ENCODE measurements at places on chromosomes 2 and 18.
A peak's percentile ranks its signal among the peaks of the same experiment; 100 is the strongest.

- DNase-seq, result no peak
Measured at GRCh38 chr2:21800356-21800755, 676.6 kb downstream of the TDRD15 start.

- no peak for DNase-seq
Measured at GRCh38 chr2:23122681-23123215, 262.2 kb upstream of the KLHL29 start.

- no peak for DNase-seq
Measured at GRCh38 chr2:173221937-173222594, 132.6 kb upstream of the CDCA7 start.

- DNase-seq, result no peak
Measured at GRCh38 chr2:27690052-27690451, 26.4 kb downstream of the SLC4A1AP start.

GRCh38 chr2:149090706-149091105, 52.2 kb downstream of the LYPD6B start:
- DNase-seq, result no peak

GRCh38 chr2:106858810-106859209, 27.2 kb downstream of the ST6GAL2 start:
- no peak for DNase-seq

GRCh38 chr2:119377294-119377992, 10.7 kb downstream of the DBI start:
- DNase-seq, result no peak

DNA sequence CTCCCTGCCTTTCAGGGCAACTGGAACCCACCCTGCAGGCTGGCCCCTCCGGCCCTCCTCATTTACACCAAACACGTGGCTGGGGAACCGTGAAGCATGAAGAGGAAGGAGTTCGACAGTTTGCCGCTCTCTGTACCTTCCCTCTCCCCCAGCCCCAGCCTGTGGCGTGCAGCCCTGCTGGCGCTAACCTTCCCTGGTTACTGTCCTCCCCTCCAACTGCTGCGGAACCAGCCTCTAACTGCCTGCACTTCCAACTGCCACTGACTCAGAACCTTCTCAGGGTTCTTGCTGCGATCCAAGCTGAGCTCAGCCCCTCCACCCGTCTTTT, 19.2 kb upstream of the GNAL start:
- DNase-seq, result no peak

DNA sequence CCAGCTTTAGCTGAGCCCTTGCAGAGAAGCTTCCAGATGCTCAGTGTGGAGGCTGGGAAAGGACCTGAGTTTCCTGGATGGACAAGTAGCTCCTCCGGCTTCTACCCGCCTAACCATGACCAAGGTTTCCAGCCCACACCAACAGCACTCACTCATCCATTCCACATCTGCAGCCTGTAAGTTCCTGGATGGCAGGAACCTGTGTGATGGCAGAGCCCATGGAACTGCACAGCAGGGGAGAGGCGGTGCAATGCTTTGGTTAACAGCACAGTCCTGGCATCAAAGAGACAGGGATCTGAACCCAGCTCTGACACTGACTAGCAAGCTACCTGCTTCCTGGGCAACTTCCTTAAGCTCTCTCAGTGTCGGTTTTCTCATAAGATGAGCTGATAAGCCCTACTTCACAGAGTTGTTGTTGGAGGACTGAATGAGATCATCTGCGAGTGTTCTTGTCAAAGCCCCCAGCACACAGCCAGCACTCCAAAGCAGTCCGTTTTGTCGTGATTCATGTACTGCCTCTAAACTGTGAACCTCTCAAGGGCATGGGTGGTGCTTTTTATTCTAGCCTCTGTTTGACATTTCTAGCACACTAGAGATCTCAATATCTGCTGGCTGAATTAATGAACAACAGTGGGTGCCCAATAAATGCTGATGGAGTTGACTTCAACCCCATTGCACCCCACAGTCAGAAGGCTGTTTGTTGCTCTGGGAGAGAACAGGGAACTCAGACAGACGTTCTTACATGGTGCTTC, 41.6 kb upstream of the OTOF start:
- no peak for DNase-seq

GRCh38 chr2:42828487-42829425, 36.4 kb upstream of the HAAO start:
- DNase-seq, result peak; percentile 69

- no peak for DNase-seq
Measured at GRCh38 chr2:42164046-42164445, 5.1 kb upstream of the EML4 start.

- no peak for DNase-seq
Measured at GRCh38 chr2:220959391-220959802, 612.7 kb downstream of the EPHA4 start.

- DNase-seq, result no peak
Measured at GRCh38 chr2:2325516-2325915, 5.6 kb downstream of the MYT1L start.

DNA sequence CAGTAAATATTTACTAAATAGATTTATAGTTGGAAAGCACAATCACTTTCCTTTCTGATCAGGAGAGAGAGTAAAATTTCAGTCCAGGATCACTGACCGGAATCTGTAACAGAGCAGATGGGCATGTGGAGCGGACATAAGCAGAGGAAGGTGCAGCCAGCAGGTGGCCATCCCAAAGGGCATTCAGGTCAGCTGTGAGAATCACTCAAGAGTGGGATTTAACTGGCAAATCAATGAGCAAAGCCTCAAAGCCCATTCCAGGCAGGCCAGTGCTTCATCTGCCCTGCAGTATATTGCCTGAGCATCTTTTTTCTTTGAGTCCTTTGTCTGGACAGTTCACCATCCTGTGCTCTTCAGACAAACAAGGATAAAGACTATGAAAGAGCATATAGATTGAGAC, 166.4 kb upstream of the SLC14A2 start:
- no peak for DNase-seq

GRCh38 chr2:32355976-32356680, 695 bp upstream of the BIRC6 start:
- DNase-seq, result no peak

GRCh38 chr2:168514692-168515091, 58.6 kb downstream of the CERS6 start:
- no peak for DNase-seq

DNA sequence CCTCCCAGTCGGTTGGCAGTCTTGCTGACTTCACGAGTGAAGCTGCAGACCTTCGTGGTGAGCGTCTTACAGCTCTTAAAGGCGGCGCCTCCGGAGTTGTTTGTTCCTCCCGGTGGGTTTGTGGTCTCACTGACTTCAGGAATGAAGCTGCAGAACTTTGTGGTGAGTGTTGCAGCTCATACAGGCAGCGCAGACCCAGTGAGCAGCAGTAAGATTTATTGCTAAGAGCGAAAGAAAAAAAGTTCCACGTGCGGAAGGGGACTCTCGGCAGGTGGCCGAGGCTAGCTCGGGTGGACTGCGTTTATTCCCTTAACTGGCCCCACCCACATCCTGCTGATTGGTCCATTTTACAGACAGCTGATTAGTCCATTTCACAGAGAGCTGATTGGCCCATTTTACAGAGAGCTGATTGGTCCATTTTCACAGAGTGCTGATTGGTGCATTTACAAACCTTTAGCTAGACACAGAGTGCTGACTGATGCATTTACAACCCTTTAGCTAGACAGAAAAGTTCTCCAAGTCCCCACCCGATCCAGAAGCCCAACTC, 240.3 kb downstream of the LRATD1 start:
- no peak for DNase-seq

DNA sequence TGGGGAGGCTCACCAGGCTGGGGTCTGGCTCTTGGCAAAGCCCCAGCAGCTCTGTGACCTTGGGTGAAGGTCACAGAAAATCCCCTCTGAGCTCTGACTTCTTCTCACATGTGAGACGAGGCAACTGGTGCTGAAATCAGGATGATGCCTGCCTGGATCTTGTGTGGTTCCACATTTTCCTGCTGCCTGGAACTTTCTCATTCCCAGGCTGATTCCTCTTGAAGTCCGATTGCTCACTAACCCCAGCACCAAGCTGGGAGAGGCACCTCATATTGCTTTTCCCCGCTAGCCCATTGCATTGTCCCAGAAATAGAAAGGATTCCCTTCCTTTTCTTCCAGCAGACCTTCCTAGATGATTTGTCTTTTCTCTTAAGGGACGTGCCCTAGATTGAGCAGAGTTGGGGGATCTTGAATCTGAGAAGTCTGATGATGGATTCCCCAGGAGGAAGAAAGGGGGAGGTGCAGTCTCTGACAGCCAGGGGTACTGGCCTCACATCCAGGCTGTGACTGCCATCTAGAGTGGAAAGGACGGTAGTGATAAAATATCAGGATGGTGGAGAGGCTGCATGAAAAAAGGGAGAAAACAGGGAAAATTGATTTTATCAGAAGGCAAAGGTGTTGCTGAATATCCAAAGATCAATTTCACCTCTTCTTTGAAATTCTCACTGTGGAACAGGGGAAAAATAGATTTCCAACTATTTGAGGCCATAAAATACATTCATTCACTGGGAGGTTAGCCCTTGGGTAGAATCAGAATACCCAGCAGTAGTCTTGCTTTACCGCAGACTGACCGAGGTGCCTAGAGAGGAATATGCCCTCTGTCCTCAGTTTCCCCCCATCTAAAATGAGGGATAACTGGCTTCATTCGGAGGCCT, 96.3 kb downstream of the FAM210A start:
- DNase-seq, result peak; percentile 72

GRCh38 chr2:72103690-72104089, 44.0 kb downstream of the CYP26B1 start:
- DNase-seq, result no peak

GRCh38 chr2:42050010-42050702, 2.3 kb downstream of the PKDCC start:
- DNase-seq, result no peak

DNA sequence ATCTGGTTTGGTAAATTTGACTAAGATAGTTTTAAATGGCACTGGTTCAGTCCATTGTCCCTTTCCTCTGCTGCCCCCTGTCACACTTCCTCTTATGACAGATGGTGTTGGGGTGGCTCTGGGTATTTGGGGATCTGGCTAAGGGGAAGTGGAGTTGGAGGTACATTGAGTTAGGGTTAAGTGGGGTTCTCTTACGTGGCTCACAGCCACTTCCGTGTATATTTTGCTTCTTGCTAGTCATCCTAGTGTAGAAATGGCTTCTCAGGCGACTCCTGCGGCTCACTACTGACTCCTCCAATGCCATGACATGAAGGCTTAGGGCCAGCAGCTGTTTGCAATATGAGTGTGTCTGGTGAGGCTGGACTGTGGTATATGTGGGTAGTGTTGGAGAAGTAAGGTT, 187.0 kb downstream of the HAUS1 start:
- no peak for DNase-seq

All from GM18507 (cell line).